ENCODE measurements at places on chromosomes 13 and 19. TPM values are rescaled to one million over a fixed set of nuclear protein-coding genes. Genes with fewer than 3 reads are reported as not detected.

The TMEM150B gene
- total RNA-seq: not detected

The TMC4 gene
- total RNA-seq: 0.58 TPM

The TRPM4 gene
- 27.0 TPM for total RNA-seq

The ADM5 gene
- 0.44 TPM for total RNA-seq

The BCAM gene
- total RNA-seq: 9.3 TPM

The DIAPH3 gene
- total RNA-seq: 19.6 TPM

The QPCTL gene
- 11.1 TPM for total RNA-seq

The SIGLEC8 gene
- total RNA-seq: not detected

The TMEM221 gene
- 0.33 TPM for total RNA-seq
